Psoas muscle (tissue), 8 donors: ENCODE measurements at places on chromosomes 11 and 22.
A peak's percentile ranks its signal among the peaks of the same experiment; 100 is the strongest.

DNA sequence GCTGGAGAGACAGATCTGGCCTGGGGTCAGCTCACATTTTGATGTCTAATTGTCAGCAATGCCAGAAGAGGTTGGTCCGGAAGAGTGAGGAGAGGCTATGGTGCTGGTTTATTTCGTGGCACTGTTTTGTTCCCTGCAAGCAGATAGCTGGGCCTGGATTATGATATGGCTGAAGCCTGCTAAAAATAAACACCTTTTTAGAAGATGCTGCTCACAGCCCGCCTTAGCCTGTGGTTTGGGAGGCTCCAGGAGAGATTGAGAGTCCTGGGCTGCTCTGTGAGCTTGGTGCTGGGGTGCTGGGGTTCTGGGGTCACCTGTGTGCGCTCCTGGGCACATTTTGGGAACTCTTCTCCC, 29.6 kb upstream of the ALX4 start:
- no peak for DNase-seq

GRCh38 chr22:39475902-39476301, 19.1 kb downstream of the MGAT3 start:
- no peak for DNase-seq

- no peak for DNase-seq
Observed at GRCh38 chr11:121012091-121012490, 11.8 kb upstream of the TBCEL start.

DNA sequence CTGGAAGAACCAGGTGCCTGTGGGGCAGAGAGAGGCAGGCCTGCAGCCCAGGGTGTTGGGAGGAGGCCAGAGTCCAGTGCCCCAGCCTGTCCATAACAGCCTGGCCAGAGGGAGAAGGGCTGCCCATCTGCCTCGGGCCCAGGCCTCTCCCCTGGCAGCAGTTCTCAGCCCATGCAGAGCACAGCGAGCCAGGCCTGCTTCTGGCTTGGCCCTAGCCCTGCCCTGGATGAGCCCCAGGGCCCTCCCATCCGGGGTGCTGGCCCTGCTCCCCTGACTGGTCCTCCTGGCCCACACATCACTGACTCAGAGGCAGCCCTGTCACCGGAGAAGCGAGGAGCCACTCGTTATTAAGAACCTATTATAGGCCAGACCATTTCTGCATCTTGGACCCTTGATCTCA, 19.7 kb upstream of the MYRF start:
- peak; percentile 44 for DNase-seq

DNA sequence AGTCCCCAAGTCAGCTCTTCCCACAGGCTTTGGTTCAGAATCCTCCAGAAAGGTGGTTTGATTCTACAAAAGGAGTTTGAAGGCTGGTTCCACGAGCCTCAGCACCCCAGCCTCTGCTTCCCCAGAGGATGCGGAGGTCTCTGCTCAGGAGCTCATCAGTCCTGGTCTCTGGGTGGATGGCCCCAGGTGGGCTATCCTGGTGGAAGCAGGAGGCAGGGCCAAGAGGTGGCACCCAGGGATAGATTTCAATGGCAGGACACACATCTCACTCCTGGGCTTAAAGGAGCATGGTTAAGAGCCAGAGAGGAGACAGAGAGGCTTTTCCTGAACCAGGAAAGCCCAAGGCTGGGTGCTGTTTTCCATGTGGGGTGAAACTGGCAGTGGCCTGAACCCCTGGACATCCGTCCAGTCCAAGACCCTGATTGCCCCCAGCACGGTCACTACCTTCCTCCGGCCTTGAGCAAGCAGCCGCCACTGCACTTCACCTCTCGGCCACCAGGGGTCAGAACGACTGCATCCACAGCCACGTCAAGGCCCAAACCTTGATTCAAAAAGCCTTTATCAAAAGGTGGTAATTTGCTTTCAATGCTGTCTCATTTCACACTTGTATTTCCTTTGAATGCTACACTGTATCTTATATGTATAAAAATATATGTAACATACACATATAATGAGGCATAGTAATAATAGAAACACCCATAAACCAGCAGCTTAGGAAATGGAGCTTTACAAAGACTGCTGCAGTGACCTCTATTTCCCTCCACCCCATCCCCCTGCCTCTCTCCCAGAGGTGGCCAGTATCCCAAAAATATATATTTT, 19.3 kb upstream of the FXYD2 start:
- peak; percentile 77 for DNase-seq

DNA sequence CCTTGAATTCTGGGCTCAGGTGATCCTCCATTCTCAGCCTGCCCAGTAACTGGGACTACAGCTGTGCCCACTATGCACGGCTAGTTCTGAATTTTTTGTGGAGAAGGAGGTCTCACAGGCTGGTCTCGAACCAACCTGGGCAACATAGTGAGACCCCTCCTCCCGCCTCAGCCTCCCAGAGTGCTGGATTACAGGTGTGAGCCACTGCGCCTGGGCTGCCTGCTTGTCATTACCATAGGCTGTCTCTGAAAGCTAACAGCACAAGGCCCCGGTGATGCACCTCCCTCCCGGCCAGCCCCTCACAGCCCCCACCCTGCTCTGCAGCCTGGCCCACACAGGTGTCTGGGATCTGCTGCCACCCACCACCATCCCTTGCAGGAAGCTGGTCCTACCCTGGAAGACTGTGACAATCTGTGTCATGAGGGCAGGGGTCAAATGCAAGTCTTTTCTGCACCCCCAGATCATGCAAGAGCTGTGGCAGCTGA, 82.4 kb downstream of the DGCR2 start:
- peak; percentile 35 for DNase-seq

DNA sequence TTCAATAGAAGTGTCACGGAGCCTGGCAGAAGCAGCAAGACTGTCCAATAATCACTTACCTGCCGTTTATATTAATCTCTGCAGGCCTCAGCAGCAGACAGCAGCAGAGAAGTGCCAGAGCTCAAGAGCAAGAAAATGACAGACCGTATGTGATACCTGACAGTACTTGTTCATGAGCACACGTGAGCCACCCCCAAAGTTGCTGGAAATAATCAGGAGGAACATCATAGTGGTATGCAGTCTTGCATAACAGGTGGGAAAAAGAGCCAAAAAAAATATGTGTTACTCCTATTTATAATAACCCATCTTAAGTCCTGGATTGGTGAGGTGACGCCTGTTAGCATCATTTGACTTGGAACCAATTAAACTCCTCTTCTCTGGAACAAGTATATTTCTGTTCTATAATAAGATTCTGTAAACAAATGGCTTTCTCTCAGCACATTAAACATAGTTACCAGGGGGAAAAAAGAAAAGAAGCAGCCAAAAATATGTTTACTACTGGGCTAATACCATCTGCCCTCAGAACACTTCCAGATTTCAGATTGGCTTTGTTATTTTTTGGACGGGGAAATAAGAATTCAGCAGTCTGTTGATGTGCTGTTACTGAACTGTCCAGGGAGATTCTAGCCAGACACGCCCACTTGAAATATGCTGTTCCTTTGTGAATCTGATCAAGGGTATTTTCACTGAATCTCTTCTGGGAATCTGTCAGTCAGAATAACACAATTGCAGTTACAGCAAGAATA, 7.9 kb upstream of the SLN start:
- no peak for DNase-seq

GRCh38 chr11:765025-765801, 12.1 kb downstream of the GATD1 start:
- peak; percentile 83 for DNase-seq

GRCh38 chr11:128691802-128692752, 1.8 kb upstream of the FLI1 start:
- peak; percentile 50 for DNase-seq
